HS-27A (cell line): ENCODE measurements at places on chromosomes 11 and 22.

DNA sequence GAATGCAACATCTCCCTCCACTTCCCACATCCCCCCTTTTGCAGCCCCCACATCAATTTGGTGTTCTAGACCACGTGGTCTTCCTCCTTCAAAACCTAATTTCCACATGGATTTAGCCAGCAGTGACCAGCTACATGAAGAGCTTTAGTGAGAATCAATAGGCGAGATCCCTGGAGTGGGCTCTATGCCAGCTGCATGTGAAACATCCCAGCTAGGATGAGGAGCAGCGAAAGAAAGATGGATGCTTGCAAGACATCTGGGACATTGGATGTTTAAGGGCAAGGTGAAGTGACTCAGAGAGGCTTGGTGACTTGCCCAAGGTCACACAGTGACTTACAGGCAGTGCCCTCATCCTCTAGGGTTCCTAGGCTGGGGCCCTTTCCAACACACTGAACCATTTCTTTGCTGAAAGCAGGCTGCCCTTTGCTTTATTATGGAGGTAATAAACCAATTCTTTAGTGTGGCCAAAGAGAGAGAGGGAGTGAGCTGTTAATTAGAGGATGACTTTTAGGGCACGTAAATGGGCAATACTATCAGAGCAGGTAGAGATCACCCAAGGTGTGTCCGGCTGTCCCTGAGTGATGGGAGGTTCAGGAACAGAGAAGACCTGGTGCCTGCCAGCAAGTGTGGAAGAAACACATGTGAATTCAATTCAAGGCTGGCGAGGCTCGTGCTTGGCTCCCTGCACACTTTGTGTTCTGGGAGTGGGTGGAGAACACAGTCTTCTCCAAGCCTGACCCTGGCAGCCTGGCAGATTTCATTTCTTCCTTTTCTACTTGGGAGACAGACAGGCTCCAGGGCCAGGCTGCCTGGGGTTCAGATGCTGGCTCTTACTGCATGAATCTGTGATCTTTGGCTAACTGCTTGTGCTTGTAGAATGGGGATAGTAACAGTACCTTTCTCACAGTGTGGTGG lies 24.0 kb downstream of the TSPAN18 start:
- no peak for DNase-seq

DNA sequence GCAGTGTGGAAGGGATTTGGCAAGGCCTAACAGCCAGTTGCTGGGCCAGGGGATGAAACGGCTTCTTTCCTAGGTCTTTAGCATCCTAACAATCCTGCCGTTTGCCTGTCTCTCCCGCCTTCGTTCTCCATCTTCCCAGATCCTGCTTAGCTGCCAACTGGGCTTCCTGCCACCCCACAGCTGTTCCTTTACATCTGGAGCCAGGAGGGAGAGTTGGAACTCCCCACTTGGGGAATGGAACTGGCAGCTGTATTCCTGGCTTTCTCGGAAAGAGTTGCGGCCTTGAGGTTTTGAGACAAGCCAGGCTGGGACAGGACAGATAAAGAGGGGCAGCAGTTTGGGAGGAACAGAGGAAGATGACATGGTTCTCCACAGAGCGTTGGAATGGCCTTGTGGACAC lies 59.6 kb downstream of the ST3GAL4 start:
- DNase-seq: no peak

DNA sequence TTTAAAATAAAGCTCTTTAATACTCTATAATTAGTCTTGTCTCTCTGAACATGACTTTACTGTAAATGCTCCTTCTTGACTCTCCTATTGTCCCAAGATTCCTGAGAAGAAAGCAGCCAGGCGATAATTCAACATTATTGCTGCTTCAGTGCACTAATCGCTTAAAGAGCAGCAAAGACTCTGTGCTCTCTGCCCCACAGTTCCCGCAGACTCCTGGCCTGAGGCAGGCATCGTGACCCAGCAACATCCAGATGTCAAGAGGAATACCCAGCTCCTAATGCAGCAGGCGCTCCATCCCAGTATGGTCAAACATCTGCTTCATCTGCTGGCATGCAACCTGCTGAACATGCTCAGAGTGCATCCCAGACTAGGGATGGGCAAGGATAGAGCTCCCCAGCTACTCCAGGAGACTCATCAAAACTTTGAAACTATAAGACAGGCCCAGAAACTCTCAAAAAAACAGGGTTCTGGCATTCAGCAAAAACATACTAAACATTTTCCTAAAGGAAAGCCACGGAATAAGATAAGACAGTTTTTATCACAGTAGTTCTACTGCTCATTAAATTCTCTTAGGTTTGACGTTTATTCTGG lies 270.0 kb downstream of the SOX6 start:
- no peak for DNase-seq

DNA sequence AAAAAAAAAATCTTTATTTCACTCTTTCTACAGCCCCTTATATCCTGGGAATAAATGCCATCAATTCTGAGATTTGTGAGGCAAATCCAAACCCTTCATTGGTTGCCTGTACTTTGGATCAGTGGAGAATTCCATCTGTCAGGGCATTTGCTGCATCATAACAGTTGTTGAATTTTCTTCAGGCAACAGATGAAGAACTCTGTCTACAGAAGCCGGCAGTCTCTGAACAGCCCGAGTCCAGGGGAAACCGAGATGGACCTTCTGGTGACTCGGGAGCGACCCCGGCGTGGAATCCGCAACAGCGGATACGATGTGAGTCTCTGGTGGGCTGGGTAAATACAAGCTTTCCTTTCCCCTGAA lies 82.3 kb downstream of the C11orf91 start:
- no peak for DNase-seq

DNA sequence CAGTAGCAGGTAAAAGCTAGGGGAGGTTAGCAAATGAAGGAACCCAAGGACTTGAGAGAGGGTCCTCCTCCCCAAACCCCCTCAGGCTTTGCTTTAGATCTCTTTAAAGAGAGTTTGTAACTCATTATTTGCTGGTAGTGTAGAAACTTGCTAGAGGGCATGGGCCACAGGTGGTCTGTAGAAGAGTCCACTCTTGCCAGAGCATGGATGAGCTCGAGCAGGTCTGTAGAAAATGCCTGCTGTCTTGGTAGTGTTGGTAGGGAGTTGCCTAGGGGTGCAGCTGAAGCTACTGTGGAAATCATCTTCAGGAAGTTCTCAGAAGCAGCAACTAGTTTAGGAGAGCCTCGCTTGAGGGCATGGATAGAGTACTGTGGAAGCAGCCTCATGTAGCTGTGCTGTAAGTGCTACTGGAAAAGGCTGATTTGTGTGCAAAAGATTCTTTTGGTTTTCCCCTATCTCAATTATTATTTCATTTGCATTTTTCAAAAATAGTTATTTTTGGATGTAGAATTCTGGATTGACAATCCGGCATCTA lies 104.3 kb downstream of the TMEM135 start:
- DNase-seq: no peak

GRCh38 chr11:12167061-12168000 lies 56.9 kb downstream of the MICAL2 start:
- DNase-seq: peak; percentile 87

DNA sequence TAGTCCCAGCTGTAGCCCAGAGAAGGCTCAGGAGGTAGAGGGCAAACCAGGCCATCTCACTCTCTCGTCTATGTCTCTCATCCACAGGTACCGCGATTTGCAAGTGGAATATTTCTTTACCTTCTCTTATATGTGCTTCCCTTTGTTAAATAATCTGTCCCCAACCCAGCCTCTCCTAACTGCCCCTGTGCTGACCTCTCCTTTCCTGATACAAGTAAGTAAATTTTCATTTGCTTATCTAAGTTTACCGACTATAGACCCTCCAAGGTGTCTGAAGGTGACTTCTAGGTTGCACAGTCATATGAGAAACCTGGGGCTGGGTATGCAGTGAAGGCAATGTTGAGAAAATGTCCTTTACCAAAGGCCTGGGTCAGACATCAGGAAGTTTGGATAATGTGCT lies at the start of gene CBLIF:
TSS of gene CBLIF (minus strand) at position 101 of the 400 bp plus-strand sequence. CDS start at position 55, 46 bp downstream.
- DNase-seq: no peak

GRCh38 chr22:40070701-40071100 lies 75.9 kb downstream of the FAM83F start:
- DNase-seq: no peak

GRCh38 chr11:111045407-111045803 lies 200.1 kb upstream of the POU2AF2 start:
- DNase-seq: no peak

DNA sequence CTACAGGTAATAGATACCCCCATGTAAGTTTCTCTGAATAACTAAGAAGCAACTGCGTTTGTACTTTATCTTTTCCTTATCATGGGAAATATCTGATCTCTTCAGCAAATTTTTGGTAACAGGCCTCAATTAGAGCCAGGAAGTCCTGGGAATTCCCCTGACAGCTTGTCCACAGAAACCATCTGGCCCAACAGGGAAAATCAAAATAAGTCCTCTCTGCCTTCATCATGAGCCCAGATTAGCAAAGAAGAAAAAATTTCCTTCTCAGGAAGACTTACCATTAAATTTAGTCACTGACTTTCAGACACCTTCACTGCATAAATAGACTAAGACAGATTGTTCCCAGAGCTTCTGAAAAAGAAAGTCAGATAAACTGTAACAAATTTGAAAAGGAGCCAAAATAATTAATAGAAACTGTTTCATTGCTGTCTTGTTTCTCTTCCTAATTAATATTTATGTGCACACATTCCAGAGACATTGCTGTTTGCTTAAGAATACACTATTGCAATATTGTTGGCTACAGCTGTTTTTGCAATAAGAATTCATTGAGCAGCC lies 278.1 kb upstream of the FAT3 start:
- DNase-seq: no peak

DNA sequence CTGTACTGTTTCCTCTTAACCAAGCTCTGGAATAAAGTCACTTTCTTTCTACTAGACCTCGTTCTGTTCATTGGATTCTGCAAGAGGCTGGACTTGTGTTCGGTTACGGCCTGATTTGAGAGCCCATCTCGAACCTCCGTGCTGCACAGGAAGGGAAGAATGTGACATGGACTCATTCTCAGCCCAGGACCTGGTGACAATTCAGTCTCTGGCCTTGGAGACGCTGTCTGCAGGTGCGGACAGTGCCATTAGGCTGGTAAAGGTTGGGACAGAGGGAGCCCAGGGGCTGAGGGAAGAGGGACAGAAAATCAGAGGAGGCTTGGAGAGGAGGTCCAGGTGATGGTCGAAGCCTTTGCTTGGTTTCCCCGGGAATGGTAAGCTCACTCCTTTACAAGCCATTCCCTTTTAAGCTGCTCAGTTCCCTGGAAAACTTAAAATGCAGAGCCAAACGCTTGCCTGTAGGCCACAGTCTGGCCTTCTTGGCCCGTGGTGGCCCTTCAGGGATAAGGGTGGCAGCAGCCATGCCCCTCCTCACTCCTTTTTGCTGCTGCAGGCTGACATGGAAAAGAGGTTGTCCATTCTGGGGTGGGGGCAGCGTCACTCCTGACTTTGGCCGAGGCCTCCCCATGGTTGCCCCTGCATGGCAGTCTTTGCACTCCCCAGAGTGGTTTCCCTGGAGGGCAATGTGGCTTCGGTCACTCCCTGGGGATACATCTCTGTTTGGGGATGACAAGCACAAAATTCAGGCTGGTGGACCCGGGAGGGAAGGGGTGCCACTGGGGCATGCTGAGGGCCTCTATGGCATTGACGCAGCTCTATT lies 52.3 kb downstream of the SHISAL1 start:
- DNase-seq: no peak

DNA sequence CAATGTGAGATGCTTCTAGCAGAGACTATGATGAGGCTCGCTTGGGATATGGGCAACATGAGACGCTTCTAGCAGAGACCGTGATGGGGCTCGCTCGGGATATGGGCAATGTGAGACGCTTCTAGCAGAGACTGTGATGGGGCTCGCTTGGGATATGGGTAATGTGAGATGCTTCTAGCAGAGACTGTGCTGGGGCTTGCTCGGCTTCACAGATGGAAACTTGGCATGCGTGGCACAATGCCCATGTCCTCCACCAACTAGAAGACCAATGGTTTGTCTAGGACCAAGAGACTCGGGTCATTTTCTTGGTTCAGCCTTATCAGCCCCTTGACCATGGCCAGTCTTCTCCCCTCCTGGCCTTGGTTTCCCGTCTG lies 7.1 kb downstream of the MYEOV start:
- DNase-seq: no peak

DNA sequence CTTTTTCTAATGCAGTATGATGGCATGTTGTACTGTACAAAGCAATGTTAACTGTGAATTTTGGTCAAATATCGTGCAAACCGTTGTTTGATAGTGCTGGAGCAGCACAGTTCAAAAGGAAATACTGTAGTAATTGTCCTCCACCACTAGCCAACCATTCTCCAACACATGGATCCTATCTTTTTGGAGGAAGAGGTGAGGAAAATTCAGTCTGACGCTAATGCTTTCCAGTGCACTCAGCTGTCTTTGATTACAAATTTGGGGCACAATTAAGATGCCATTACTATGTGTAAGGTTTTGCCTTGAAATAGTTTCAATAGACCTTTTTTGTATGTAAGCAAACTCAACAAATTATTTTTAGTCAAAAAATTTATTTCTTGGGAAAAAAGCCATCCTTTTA lies 240.5 kb upstream of the CCDC179 start:
- no peak for DNase-seq

GRCh38 chr11:17702876-17703275 lies 16.5 kb upstream of the MYOD1 start:
- DNase-seq: no peak

GRCh38 chr11:85694385-85694980 lies 8.5 kb upstream of the CCDC89 start:
- no peak for DNase-seq

GRCh38 chr11:45928535-45929215 lies 6.2 kb downstream of the LARGE2 start:
- no peak for DNase-seq

- no peak for DNase-seq
Measured at GRCh38 chr11:72678524-72678923, 4.3 kb upstream of the PDE2A start.

DNA sequence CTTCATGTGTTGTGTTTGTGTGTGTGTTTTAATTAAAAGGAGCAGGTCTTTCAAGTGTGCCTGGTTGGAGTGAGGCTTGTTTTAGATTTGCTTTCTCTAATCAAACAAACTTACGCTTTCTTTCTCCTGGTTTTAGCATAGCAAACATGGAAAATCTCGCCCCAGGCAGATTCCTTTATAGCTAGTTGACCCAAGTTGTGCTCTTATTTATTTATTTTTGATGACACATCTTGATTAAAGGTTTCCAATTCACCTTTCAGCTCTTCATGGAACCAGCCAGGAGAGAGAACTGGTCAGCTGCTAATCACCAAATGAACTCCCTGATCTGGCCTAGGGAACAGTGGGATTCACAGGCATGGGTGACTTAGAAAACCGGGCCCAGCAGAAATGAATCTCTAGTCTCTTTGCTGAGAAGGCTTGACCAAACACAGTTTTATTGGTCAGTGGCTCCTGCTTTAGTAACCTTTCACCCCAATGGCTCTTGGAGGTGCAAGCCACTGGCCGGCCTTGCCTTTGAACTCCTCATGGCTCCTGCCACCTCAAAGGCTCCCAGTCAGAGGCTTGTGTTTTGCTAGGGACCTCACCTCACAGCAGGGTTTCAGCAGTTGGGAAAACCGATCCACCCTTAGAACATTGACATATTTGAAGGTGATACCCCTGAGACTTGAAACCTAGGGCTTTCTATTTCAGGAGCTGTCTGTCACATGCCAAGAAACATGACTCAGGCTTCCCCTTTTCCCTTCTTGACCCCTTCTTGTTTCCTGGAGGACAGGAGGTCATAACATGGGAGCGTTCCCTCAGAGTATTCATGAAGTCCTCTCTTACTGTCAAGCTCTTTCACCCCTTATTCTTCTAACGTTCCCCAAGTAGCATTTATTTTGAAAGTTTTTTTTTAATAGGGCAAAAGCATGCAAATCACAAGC lies 48.8 kb downstream of the EXT2 start:
- no peak for DNase-seq
